ENCODE measurements at places on chromosomes 4 and X.

DNA sequence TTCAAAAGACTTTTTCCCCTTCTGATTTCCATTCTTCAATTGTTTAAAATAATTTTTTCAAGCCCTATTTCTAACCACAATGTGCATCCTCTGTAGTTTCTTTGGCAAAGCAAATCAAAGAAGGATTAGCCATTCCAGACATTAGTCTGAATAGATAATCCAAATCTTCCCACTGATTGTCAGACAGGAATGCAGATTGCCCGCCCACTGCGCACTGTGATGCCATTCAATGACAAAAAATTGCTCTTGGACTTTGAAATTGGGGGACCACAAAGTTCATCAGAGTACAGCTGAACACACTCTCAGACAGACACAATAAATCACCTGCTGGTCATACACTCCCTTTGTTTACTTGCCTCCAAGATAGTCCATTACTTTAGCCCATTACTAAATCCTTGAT is 216.5 kb upstream of the DKK2 start:
- no peak for DNase-seq

DNA sequence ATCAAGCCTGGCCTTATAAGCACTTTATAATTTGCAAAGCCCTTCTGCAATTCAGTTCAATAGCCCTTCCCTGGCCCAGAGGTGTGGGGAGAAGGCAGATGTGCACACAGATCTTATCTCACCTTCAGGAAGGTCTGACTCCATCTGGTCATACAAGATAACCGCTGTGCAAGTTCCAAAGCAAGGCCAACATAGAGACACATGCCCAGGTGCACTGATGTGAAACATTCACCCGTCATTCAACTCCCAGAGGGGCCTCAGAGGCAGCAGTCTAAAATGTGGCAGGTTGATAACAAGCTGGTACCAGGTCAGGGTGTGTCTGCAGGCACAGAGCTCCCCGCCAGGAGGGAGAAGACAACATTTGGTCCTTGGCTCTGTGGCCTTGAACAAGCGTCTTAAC is 10.9 kb upstream of the WFS1 start:
- DNase-seq = no peak

DNA sequence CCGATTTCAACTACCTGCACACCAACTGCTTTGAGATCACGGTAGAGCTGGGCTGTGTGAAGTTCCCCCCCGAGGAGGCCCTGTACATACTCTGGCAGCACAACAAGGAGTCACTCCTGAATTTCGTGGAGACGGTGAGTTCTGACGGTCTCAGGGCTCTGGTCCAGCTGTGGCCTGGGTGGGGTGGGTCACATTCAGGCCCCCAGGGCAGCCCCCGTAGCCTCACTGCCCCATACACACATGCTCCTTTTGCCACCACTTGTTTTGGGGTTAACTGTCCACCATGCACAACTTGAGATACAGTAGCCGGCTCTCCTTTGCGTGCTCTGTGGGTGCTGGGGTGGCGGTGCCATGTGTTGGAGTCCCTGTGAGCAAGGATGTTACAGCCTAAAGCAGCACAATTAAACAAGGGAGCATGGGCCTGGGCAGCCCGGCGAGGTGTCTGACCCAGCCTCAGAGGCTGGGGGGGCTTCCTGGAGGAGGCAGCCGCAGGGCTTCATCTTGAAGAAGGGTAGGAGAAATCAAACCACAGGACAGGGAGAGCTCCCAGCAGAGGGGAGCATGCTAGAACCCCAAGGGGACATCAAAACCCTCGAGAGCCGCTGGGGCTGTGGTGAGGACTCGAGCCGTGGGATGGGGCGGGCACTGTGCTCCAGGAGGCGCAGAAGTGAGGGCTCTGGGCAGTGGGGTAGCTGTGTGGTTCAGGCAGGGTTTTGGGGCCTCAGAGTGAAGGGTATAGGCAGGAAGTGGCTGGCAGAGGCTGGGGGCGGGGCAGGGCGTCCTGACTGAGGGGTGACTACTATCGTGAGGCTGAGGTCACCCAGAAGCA is 22.0 kb downstream of the CPZ start:
- no peak for DNase-seq

DNA sequence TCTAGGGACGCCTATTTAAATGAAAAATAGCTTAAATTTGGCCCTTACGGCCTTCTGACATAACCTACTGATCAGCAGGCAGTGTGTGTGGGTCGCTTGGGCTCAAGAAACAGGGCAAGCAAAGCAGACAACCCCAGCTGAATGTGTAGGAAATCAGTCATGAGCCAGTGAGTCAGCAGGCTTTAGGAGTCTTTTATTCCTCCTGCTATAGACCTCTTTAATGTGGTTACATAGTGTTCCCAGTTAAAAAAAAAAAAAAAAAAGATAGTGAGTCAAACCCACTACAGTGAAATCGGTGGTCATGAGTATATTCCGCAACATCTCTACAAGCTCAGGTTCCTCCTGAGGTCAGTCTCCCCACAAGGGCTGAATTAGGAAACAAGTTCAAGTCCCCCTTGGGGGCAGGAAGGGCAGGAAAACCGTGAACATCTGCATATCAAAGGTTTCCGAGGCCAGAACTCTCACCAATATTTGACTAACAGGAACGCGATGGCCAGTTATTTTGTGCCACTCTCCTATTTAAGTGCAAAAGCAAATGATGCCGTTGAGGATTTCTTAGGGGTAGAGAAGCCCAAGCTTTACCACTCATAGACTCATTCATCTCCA is 32.7 kb downstream of the ACSL1 start:
- DNase-seq = peak; percentile 50

DNA sequence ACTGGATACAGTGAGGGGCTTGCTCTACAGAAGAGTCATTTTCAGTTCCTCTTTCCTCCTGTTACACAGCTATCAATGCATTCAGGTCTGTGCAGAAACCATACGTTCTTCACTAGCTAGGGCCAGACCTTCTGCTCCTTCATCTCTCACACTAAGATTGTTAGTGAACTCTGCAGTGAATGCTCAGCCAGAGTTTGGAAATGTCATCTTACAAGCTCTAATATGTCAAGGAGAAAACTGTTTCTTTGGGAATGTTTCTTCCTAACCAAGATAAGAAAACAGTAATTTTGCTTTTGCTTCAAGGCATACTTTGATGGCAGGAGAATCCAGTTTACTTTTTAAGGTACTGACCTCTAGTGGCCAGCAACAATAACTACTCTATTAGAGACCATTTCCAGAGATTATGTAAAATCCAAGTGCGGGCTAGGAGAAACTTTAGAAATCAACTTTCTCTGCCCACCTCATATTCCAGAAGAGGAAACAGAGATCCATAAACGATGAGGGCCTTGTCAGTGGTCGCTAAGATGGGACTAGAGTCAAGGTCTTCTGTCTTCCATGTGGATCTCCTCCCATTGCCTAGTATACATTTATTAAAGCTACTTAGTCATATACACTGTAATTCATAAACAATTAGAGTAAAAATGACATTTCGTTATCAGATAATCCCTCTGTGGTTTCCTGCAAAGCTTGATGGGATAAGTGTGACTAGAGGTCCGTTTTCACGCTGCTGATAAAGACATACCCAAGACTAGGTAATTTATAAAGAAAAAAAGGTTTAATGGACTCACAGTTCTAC is 12.1 kb upstream of the CC2D2A start:
- DNase-seq = no peak

DNA sequence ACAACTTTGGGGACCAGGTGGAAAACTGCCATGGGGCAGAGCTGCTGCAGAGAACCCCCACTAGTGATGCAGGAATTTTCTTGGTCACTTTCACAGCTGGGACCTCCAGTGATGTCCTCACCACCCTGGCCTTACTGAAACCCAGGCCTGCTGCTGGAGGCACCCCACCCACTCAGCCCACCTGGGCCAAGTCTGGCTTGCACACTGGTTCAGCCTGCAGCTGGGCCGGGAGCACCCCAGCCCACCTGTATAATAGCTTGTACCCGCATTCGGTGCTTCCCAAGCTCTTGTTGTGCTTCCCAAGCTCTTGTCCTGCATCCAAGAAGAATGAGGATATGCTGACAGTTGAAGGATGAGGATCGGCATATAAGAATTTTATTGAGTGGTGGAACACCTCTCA is 86.4 kb upstream of the ZMAT1 start:
- DNase-seq = no peak
